NCI-H82 (cell line): ENCODE measurements at places on chromosomes 2 and 18.

DNA sequence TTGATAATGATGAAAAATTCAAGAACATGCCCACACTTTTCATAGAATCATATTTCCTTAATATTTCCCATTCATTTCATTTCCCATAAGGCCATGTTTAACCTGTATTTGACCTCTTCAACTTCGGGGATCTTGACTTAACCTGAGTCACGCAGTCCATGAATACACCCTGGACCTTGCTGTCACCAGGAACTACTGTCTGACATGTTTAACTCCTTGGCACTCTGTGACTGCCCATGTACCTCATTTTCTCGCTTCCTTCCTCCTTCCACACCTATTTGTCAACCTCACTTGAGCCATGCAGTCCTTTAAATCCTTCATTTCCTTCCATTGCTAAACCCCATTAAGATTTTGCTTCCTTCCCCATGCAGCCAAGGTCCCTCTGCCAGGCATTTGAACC is 16.3 kb downstream of the ABCB11 start:
- no peak for DNase-seq

DNA sequence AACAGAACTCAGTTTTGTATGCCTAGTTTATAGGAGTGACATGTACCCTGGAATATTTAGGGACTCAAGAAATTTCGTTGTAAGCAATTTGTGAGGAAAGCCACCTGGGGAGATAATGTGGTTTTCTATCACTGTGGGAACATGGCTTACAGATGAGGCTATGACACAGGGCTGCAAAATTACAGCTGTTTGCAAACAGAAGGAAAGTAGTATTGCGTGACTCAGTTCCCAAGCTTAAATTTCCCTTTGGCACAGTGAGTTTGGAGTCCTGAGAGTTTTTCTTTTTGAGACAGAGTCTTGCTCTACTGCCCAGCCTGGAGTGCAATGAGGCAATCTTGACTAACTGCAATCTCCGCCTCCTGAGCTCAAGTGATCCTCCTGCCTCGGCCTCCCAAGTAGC is 149.8 kb downstream of the MYO5B start:
- no peak for DNase-seq

- no peak for DNase-seq
Observed at GRCh38 chr2:101828673-101829334, 131.3 kb downstream of the MAP4K4 start.

DNA sequence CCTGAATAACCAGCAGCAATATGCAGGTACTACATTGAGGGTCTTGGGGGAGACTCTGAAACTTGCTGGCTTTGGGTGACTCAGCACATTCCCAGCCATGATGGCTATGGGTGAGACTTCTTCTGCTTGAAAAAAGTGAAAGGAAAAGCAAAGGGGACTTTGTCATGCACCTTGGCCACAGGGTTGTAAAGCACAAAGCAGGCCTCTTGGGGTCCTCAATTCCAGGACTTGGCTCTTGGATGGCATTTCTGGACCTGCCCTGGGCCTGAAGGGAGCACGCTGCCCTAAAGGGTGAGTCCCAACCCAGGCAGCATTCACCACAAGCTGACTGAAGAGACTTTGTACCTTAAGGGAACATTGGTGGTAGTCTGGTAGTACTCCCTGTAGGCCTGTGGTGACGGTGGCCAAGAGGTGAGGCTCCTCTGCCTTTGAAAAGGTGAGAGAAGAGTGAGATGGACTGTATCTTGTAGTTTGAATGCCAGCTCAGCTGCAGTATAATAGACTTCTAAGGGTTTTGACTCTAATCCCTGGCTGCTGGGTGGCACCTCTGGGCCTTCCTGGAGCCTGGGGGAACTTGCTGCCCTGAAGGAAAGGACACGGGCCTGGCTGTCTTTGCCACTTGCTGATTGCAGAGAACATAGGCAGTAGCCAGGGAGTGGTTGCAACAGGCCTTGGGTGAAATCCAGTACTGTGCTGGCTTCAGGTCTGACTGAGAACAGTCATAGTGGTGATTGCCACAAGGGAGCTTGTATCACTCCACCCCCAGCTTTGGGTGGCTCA is 36.5 kb upstream of the CYTIP start:
- DNase-seq, result no peak

GRCh38 chr18:60684843-60685513 is 312.4 kb upstream of the MC4R start:
- DNase-seq, result peak; percentile 39

GRCh38 chr2:157460384-157460837 is 16.5 kb upstream of the CYTIP start:
- no peak for DNase-seq

DNA sequence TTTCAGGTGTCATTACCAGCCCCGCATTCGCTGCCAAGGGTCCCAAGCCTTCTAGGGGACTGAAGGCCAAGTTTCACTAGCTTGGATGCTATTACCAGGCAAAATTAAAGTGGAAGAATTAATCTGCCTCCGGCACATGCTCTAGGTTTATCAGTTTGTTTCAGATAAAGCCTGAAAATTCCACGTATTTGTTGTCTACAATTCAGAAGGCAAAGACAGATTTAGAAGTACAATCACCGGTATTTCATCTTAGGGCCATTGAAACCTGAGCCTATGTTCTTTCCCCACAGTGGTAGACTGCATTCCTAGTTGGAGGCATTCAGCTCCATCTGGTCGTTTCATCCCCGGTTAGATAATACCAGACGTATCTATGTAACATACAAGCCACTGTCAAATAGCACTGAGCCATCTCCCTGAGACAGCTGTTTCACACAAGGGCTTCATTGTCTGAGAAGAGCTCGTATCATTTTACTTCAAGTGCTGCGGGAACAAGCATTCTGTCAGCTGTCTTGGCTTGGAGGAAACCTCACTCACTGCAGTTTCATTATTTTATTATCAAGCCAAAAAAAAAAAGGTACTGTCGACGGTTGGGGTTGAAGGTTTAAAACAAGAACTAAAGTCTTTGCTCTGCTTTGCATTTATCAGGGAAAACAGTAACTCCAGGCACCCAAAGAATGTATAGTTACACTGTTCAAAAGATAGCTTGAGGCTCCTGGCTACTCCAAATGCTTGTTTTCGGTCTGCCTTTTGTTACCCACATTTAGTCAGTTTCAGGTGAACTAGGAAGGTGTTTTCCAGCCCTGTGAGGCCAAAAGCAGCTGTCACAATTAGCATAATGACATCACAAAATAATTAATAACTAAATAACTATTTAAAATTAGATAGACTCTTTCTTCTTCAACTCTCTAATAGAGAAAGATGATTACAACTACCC is 76.7 kb downstream of the TGIF1 start:
- peak; percentile 96 for DNase-seq

GRCh38 chr2:133713049-133713580 is 144.9 kb upstream of the NCKAP5 start:
- no peak for DNase-seq

GRCh38 chr2:174392706-174393105 is 2.8 kb upstream of the SCRN3 start:
- DNase-seq, result no peak

GRCh38 chr2:187171318-187171717 is 276.7 kb downstream of the CALCRL start:
- DNase-seq, result no peak

GRCh38 chr2:190129421-190130199 is 67.1 kb upstream of the MSTN start:
- no peak for DNase-seq

GRCh38 chr2:6828299-6828584 is 37.5 kb downstream of the CMPK2 start:
- peak; percentile 61 for DNase-seq

GRCh38 chr18:35864916-35865315 is 107.6 kb upstream of the RMP24 start:
- DNase-seq, result no peak

DNA sequence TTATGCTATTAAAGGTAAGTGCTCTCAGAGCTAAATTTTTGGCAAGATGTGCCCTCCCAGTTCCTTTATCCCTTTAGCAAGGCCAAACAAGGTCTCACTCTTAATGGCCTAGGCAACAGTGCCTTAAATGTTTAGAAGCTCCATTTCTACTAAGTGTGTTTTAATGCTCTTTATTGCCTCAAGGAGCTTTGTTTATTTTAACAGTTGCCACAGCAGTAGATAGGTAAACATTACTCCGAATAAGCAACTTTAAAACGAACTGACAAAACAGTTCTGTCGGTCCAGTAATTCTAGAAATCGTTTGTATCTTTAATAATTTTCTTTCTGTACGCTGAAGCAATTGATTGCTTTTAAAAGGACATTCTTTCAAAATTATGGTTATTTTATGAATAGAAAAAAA is 74.5 kb downstream of the PIEZO2 start:
- no peak for DNase-seq

DNA sequence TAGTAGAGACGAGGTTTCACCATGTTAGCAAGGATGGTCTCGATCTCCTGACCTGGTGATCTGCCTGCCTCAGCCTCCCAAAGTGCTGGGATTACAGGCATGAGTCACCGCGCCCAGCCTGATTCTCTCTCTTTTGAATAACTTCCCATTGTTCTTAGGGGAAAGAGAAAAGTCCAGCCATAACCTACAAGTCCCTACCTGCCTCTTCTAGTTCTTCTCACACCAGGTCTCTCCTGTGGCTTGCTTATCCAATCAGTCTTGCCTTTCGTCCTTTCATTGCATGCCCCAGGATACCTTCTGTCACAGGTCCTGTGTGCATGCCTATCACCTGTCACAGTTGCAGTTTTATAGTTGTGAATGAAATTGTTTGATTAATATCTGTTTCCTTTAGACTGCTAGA is 148.1 kb downstream of the SLC4A3 start:
- DNase-seq, result no peak

- no peak for DNase-seq
Observed at GRCh38 chr2:156157670-156158069, 174.9 kb downstream of the NR4A2 start.

DNA sequence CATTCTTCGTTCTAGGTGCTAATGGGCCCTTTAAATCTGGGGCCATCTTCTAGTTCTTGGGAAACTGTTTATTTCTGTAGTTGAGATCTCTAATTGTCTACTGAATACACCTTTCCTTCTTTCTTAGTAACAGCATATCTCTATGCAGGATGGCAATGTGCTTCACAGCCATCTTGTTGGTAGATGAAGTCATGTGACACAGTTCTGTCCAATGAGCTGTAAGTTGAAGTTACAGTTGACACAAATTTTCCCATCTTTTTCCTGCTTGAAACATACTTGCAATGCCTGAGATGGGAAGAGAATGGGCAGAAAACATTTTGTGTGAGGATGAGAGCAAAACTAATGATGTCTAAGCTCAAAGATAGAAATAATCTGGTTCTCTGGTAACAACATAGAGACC is 57.3 kb upstream of the PHLPP1 start:
- no peak for DNase-seq

GRCh38 chr2:14423145-14423906 is 209.2 kb upstream of the LRATD1 start:
- DNase-seq, result no peak

GRCh38 chr2:219356834-219357233 is 24.3 kb upstream of the RESP18 start:
- no peak for DNase-seq
